ENCODE measurements at places on chromosomes 6 and 20.
A peak's percentile ranks its signal among the peaks of the same experiment; 100 is the strongest.

GRCh38 chr6:161434921-161435747, 161.3 kb upstream of the AGPAT4 start:
- DNase-seq, result peak; percentile 90

GRCh38 chr20:17614812-17615644, 45.2 kb downstream of the DSTN start:
- no peak for DNase-seq

GRCh38 chr6:11083491-11083890, 10.1 kb upstream of the SMIM13 start:
- DNase-seq, result peak; percentile 44

GRCh38 chr6:129188795-129189194, 305.9 kb downstream of the LAMA2 start:
- DNase-seq, result peak; percentile 21

GRCh38 chr6:122020588-122021264, 378.7 kb upstream of the HSF2 start:
- DNase-seq, result no peak

GRCh38 chr20:57693002-57693582, 16.7 kb downstream of the PMEPA1 start:
- DNase-seq, result no peak

GRCh38 chr20:17710379-17711266, 10.9 kb downstream of the BANF2 start:
- DNase-seq, result peak; percentile 12

GRCh38 chr6:100880149-100880852, 828 bp downstream of the ASCC3 start:
- DNase-seq, result peak; percentile 65

DNA sequence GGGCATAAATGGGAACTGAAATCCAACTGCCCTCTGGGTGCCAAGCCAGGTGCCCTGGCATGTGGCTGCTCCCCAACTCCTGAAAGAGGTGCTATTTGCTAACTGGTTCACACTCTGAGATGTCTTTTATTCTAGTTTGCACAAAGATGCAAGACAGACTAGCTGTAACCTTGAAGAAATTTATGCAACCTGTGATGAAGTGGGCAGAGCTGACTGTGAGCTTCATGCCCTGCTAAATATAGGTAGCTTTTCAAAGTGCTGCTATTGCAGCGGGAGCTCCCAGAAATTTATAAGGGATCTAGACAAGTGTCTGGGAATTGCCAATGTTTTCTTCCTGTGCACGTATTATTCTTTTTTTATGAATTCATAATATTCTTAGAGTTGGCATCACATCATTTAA, 517.5 kb downstream of the RNF144B start:
- no peak for DNase-seq

DNA sequence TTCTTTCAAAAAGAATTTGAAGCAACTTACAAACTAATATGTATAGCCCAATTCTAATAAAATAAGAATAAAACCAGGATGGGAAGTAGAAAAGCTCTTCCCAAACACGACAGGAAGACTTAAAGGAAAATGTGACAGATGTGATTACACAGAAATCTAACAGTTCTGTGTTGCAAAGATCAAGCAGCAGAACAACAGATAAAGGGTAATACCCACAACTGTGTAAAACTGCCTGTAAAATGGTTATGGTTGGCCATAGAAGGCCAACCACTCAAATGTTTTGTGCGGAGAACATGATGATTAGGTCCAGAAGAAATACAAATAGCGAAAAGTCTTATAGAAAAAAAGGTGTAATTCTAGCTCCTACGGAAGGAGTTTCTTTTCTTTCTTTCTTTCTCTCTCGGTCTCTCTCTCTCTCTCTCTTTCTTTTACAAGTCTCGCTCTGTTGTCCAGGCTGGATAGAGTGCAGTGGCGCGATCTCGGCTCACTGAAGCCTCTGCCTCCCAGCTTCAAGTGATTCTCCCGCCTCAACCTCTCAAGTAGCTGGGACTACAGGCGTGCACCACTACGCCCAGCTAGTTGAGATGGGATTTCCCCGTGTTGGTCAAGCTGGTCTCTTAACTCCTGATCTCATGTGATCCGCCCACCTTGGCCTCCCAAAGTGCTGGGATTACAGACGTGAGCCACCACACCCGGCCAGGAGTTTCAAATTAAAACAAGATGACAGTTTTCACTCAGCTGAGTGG, 128.5 kb downstream of the QRSL1 start:
- DNase-seq, result no peak

DNA sequence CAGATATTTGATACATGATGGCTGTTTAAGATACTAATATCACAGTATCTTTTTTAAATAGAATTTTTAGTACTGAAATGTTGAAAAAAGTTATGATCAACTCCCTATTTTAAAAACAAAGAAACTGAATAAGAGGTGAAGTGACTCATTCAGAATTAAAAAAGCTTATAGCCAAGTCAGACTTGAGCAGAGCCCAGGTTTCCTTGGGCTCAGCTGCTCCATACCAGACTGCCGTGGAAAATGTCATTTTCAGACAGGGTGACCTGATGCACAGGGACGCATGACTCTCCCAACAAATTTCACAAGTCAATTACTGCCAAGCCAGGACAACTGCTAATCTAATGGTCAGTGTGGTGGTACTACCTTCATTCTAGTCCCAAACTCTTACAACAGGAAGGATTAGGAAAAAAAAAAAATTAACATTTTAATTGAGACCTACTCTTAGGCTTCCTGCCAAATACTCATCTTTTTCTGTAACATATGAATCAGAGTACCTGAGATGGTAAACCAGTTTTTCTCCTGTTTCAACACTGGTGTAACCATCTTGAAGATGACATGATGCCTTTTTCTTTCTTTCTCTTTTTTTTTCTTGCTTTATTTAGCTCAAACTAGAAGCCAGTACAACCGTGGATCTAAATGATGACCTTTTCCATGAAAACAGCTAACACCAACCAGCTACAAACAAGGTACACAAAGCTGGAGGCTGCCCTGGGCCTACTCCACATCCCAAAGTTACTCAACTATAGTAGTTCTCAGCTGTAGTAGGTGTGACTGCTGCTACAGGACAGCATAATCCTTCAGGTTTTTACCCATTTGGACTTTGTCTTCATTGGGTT, 30.5 kb downstream of the SLC22A23 start:
- DNase-seq, result no peak

- DNase-seq, result peak; percentile 29
Observed at GRCh38 chr6:112396221-112396620, 49.1 kb downstream of the RFPL4B start.

GRCh38 chr6:19690325-19691075, 146.7 kb upstream of the ID4 start:
- DNase-seq, result no peak

DNA sequence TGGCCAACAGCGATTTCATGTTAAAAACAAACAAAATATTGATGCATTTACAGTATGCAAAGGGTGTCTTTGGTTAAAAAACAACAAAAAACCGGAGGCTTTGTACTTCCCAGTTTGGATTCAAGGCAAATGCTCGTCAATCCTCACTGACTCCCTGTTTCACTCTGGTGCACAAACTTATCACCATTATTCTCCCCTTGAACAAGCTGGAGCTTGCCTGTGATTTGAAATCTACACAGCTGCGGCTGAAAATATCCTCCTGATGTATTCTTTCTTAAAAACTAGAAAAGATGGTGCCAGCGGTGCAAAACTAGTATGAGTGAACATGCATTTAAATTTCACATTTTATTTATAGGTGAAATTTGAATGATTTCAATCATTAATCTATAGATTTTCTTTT, 3.3 kb downstream of the PERP start:
- DNase-seq, result no peak

- DNase-seq, result peak; percentile 23
Observed at GRCh38 chr20:32792316-32792715, 27.4 kb upstream of the MAPRE1 start.

GRCh38 chr6:168088161-168089053, 9.4 kb upstream of the FRMD1 start:
- DNase-seq, result peak; percentile 62

- no peak for DNase-seq
Observed at GRCh38 chr6:113287396-113287795, 569.7 kb upstream of the MARCKS start.

DNA sequence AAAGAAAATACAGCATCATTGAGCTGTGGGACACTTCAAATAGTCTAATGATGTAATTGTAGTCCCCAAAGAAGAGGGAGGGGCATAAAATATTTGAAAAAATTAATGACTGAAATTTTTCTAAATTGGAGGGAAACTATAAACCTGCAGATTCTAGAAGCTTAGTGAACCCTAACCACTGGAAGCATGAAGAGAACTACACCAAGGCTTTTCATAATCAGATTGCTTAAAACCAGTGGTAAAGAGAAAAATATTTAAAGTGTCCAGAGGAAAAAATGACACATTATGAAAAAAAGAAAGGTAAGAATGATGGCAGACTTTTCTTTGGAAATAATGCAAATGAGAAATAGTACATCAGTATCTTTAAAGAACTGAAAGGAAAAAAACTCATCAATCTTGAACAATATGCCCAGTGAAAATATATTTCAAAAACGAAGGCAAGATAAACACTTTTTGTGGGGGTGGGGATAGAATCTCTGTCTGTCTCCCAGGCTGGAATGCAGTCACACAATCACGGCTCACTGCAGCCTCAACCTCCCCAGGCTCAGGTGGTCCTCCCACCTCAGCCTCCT, 31.3 kb downstream of the BICRAL start:
- DNase-seq, result no peak

GRCh38 chr6:88031550-88031949, 16.1 kb upstream of the SPACA1 start:
- DNase-seq, result no peak

GRCh38 chr6:29995340-29995777, 53.0 kb downstream of the HLA-A start:
- peak; percentile 24 for DNase-seq

- DNase-seq, result peak; percentile 59
Observed at GRCh38 chr20:46752728-46753127, 43.3 kb downstream of the SLC2A10 start.
